Activated CD4-positive, alpha-beta T cell treated with anti-CD3 and anti-CD28 coated beads, Interleukin-2, amount 10 ng/mL, durations not matched to agents 7 days and 5 days (primary cell): ENCODE measurements at places on chromosomes 6 and 20. TPM values are rescaled to one million over a fixed set of nuclear protein-coding genes. Genes with fewer than 3 reads are reported as not detected.

- H3K27me3 ChIP-seq: peaks cover 86% of the 10 kb centered on the region
- peaks cover 53% of the 10 kb centered on the region for H3K4me1 ChIP-seq
- peak; percentile 48 for DNase-seq
Observed at GRCh38 chr20:21102603-21103311, 3.4 kb downstream of the LINC00237 start.

GRCh38 chr6:26104457-26105108 is 17.4 kb downstream of the HFE start:
- H3K27me3 ChIP-seq: peaks cover 2% of the 10 kb centered on the region
- H3K27ac ChIP-seq: peak overlapping the region; percentile 99
- peak; percentile 25 for DNase-seq
- H3K4me1 ChIP-seq: peaks cover 25% of the 10 kb centered on the region
- H3K36me3 ChIP-seq: peaks cover 2% of the 10 kb centered on the region
- peak overlapping the region; percentile 84 for H3K4me3 ChIP-seq

- H3K4me3 ChIP-seq: no peak overlapping the region
- no peak overlapping the region for H3K27ac ChIP-seq
- DNase-seq: no peak
- no peaks in the 10 kb centered on the region for H3K27me3 ChIP-seq
Observed at GRCh38 chr6:1995636-1996035, 249.8 kb downstream of the GMDS start.

GRCh38 chr6:4962905-4963304 is 40.9 kb downstream of the RPP40 start:
- no peak for DNase-seq
- H3K4me3 ChIP-seq: no peak overlapping the region
- H3K36me3 ChIP-seq: no peaks in the 10 kb centered on the region
- H3K27ac ChIP-seq: no peak overlapping the region
- H3K4me1 ChIP-seq: no peaks in the 10 kb centered on the region

- H3K27ac ChIP-seq: no peak overlapping the region
- peak; percentile 30 for DNase-seq
- peaks cover 45% of the 10 kb centered on the region for H3K27me3 ChIP-seq
- peaks cover 2% of the 10 kb centered on the region for H3K4me1 ChIP-seq
- no peak overlapping the region for H3K4me3 ChIP-seq
Observed at GRCh38 chr20:59598625-59599310, 5.6 kb upstream of the PHACTR3 start.

- no peaks in the 10 kb centered on the region for H3K36me3 ChIP-seq
- no peak for DNase-seq
- H3K4me3 ChIP-seq: no peak overlapping the region
- H3K4me1 ChIP-seq: peaks cover 18% of the 10 kb centered on the region
- no peak overlapping the region for H3K27ac ChIP-seq
- peaks cover 25% of the 10 kb centered on the region for H3K27me3 ChIP-seq
Observed at GRCh38 chr6:27775796-27776184, 136.4 kb downstream of the OR2B2 start.

The ASIP gene
- total RNA-seq: not detected

The TULP1 gene
- not detected for total RNA-seq

The CD164 gene
- 270 TPM for total RNA-seq
